CD4-positive, alpha-beta T cell treated with Interleukin-10 for 1 hour (primary cell): ENCODE measurements at places on chromosomes 13 and 19.

GRCh38 chr13:37123337-37123736 lies 17.9 kb upstream of the CSNK1A1L start:
- DNase-seq: no peak

GRCh38 chr19:46818812-46819211 lies 30.4 kb upstream of the SLC1A5 start:
- no peak for DNase-seq

DNA sequence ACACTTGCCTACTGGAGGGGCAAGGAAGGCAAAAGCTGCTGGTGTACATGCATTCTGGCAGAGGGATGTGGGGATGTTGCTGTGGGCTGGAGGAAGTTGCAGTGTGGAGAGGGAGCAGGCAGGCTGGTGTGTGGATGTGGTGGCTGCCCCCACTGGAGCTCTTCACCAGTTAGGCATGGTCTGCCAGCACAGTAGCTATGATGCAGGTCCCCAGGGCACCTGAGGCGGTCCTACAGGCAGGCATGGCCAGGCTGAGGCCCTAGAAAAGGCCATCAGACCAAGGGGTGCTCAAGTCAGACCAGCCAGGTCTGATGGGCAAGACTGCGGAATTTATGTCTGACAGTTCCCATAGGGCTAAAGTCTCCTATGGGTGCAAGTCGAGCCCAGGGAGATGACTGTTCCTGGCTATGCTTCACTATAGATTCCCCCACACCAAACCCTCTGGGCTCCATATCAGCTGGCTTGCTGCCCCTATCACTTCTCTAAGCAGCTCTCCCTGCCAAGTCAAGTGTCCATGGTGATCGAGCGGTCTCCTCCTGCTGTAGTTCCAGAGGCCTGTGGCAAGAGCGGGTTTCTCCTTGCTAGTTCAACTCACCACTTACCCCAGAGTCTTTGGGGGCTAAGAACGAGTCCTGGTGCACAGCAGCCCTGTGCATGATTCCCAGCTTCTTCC lies 473.1 kb downstream of the TDRD3 start:
- no peak for DNase-seq

GRCh38 chr13:98626298-98626935 lies 49.5 kb upstream of the STK24 start:
- DNase-seq: no peak

DNA sequence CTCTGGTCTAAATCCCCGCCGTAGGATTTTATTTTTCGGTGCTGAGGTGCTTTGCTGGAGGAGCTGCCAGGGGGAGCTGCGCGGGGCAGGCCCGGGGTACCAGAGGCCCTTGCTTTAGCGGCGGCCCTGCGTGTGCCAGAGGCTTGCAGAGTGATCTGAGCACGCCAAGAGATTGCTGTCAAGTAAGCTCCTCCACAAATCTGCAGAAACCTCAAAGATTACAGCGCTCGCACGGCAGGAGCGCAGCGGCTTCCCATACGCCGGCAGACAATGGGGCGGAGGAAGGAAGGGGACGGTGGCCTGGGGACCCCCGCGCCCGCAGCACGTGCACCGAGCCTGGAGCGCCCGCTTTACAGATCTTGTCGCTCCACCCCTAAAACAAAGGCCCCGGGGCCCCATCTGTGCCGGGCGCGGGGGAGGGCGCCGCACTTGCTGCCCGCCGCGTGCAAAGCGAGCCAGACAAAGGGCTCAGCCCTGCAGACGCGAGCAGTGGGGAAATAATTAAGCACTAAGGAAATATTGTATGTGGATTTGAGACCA lies 9.1 kb upstream of the C19orf12 start:
- DNase-seq: no peak

GRCh38 chr13:95771905-95772304 lies 95.0 kb downstream of the DNAJC3 start:
- DNase-seq: no peak

GRCh38 chr13:110455941-110456340 lies 105.6 kb downstream of the RAB20 start:
- DNase-seq: peak; percentile 54

- DNase-seq: no peak
Measured at GRCh38 chr13:107200491-107200890, 632.6 kb upstream of the ARGLU1 start.

GRCh38 chr13:79483086-79483706 lies 2.2 kb downstream of the NDFIP2 start:
- no peak for DNase-seq

GRCh38 chr13:79311386-79311785 lies 94.7 kb downstream of the RBM26 start:
- DNase-seq: no peak

- DNase-seq: no peak
Measured at GRCh38 chr13:30499338-30499737, 33.6 kb upstream of the HMGB1 start.

GRCh38 chr19:20367811-20368294 lies 197.7 kb downstream of the ZNF737 start:
- DNase-seq: no peak

DNA sequence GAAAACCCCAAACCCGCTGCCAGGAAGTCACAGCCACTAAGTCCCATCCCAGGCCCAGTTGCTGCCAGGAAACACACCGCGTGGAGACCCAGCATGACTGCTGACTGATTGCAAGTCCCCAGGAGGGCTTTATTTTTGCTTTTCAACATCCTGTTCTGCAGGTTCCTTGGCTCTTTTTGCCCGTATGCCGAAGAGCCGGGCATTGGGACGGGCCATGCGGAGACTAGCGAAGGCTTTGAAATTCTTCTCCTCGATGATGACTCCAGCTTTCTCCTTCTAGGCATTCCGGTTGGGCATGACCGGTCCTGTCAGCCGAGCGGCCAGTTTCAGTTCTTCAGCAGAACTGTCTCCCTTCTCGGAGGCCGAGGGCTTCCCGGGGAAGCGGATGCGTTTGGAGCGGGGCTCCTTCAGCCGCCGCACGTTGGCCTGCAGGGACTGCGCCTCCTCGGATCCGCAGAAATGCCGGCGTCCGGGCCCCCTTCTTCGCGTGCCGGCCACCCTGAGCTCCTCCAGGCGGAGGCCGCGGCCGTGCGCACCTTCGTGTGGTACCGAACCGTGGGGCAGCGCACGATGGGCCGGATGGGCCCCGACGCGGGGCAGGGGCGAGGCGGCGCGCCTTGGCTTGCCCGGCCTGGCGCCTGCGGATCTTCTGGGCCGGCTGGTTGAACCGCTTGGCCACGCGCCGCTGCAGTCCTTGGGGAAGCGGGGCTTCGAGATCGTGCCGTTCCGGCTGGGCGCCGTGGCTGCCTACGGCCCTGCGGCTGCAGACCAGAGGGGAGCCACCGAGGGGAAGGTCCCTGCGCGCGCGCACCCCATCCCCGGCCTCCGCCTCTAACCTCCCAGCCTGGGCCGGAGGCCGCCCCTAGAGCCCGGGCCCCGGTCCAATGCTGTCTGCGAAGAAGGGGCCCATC lies 15.2 kb downstream of the ZSCAN5C start:
- DNase-seq: no peak
